ENCODE measurements at places on chromosomes 12 and 14.

DNA sequence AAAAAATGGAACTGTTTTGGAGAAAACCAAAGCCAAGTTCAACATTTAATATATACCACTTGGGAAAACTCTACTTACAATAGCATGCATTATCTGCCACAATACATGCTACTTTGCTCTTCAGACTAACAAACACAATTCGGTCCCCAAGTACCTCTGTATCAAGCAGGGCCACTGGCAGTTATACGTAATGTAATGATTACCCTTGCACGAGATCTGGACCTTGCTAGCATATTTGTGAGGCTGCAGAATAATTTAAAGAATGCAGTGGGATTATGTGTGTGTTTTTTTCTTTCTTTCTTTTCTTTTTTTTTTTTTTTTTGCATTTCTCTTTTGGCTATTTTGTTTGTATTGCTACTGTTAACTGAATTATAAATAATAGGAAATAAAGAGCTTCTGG is 22.8 kb upstream of the PYGL start:
- peak; percentile 44 for DNase-seq

DNA sequence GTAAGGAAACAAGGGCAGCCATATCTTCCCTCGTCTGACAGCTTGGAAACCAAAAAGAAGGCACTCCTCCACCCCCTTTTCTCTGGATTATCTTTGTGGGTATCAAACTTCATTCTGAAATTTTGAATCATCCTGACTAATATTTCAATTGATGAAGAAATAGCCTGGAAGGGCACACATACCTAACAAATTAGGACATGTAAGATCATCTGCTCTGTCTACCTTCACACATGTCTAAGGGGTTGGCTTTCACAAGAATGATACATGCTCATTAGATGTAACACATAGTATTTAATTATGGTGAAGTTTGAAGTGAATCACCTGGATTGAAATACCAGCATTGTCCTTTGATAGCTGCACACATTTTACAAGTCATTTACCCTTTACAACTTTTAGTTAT is 348.1 kb upstream of the RPL10L start:
- no peak for DNase-seq

DNA sequence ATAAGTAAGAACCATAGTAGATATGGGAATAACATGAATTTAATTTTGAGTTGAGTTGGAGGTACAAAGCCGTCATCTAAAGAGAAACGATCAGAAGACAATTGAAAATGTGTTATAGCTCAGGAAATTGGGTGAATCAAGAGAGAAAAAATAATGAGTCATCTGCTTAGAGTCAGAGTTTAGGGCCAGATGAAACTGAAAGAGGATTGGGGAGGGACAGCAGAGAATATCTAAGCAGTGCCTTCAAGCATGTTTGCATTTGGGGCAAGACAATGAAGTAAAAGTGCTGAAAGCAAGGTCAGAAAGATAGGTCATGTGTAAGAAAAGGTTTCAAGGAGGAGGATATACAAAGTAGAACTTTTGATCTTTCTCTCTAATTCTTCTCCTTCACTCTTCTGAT is 49.4 kb downstream of the SLC15A5 start:
- DNase-seq, result no peak

GRCh38 chr14:77157740-77158139 is 16.1 kb upstream of the ZDHHC22 start:
- no peak for DNase-seq

DNA sequence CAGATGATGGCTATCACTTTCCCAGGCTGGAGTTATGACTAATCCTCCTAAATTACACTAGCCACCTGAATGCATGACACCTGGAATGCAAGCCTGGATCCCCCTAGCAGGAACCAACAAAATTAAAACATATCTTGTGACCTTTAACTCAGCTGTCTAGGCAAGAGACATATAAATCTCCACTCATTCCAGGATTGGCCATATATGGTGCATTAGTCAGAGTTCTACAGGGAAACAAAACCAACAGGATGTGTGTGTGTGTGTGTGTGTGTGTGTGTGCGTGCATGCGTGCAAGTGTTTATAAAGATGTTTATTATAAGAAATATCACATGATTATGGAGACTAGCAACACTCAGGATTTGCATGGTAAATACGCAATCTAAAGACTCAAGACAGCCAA is 212.8 kb downstream of the KIF21A start:
- no peak for DNase-seq

DNA sequence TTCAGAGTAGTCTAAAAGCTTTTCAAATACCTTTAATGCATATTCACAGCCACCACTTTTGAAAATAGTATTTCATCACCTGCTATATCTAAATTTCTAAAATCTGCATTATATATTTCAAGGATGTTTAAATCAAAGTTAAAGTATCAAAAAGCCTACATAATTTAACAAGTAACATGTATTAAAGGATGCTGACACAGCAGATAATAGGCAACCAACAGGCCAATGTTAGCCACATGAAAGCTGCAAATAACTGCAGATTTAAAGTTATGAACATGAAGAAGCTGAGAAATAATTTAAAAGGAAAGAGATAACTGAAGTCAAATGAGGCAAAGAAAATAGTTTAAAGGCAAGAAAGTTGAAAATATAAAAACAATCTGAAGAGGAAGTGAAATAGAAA is 39.8 kb upstream of the NELL2 start:
- DNase-seq, result no peak

DNA sequence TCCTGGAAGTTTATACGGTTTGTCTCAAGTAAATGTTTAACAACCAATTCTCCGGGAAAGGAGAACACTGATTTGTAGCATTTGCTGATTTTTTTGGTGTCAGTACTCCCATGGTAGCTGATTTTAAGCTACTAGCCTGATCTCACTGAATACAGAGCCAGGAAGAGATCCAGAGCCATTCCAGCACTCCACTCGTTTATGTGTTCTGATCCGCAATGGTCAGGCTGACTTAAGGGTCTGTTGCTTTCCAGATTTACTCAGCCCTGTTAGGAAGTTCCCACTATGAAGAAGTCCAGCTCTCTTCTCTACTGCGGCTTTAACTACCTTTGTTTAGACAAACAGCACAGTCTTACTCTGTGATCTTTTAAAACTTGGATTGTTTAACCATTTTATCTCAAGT is 38.0 kb upstream of the NID2 start:
- no peak for DNase-seq

- no peak for DNase-seq
Observed at GRCh38 chr12:113647048-113647447, 175.4 kb upstream of the LHX5 start.

DNA sequence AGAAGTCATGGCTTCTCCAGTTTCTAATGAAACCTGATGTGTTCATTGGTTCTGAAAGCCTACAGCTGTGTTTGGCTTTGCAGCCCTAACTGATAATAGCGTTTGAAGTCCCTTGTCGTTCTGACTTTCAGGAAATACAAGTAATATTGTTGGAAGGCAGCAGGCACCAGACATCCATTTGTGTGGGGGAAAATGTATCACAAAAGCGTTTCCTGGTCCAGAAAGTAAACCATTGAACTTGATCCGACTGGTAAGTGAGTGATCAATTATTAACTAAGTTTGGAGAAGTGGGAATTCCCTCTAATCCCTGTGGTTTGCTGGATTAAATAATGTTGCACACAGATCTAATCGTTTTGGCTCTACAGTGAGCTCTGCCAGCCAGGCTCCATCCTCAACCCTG is 77.3 kb upstream of the LTA4H start:
- no peak for DNase-seq

- DNase-seq, result no peak
Observed at GRCh38 chr12:33476058-33476457, 36.4 kb upstream of the SYT10 start.

- DNase-seq, result no peak
Observed at GRCh38 chr12:70784042-70784668, 136.4 kb downstream of the PTPRR start.

DNA sequence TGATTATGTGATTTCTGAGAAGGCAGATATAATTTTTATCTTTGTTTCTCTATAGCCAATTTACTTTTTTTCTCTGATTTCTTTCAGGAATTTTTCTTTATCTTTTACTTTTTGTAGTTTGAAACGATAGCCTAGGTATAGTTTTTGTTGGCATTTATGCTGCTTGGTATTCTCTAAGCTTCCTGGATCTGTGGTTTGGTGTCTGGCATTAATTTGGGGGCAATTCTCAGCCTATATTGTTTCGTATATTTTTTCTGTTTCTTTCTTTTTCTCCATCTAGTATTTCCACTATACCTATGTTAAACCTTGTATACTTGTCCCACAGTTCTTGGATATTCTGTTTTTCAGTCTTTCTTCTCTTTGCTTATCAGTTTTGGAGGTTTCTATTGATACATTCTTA is 45.0 kb downstream of the CRADD start:
- DNase-seq, result no peak

- no peak for DNase-seq
Observed at GRCh38 chr12:101235686-101236085, 25.6 kb upstream of the SLC5A8 start.

- no peak for DNase-seq
Observed at GRCh38 chr12:26871985-26872384, 39.0 kb upstream of the ITPR2 start.

- DNase-seq, result no peak
Observed at GRCh38 chr14:53792909-53793308, 163.7 kb downstream of the BMP4 start.

DNA sequence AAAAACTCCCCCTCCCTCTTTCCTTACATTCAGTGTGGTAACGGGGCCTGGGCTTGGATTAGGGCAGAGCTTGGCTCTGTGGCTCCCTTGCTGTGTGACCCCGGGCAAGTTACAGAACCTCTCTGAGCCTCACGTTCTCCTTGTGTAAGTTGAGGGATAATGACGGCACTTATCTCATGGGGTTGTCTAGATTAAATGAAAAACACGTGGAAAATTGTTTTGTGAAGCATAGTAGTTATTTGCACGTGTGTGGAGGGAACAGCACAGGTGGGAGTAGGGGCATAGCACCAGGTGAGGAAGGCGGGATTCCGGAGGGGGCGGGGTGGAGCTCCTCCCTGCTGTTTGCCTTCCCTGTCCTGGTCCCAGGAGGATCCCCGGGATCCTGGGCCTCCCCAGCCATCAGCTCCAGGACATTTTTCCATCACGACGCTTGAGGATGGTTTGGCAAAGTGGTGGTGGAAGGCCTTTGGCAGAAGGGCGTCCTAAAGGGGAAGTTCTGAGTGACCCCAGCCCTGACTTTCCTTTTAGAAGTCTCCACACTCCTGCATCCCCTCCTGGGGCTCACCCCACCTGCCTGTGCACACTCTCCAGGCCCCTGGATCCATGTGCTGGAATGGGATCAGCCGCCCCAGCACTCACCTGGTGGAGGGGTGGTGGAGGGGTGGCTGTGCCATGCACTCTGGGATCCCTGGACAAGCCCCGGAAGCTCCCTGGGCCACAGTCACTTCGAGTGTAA is 22.7 kb downstream of the LRTM2 start:
- no peak for DNase-seq

DNA sequence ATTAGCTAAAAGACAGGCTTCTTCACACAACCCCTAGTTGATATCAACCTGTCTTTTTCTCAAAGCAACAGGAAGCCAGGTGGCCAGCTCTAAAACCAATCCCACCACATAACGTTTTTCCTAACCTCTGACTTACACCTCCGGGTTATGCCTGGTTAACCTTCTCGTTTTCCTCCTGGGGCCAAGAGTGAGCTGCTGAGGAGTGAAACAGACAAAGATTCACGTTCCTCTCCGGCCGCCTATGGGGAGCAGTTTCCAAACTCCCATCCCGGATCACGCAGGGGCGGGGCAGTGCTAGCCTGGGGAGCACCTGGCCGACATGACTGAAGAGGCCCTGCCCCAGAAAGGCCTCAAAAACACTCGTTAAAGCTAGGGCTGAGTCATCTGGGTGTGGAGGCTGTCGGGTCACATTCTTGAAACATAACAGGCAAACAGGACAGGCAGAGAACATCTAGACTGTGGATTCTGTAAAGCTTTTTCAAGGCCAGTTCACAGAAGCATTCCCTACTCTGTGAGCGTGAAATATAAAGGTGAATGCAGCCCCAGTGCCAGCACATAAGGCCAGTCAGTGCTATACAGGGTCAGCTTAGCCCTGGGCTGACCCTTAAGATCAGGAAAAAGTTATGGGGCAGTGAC is 25.9 kb upstream of the LGALS3 start:
- DNase-seq, result peak; percentile 97

GRCh38 chr12:84601483-84601882 is 311.1 kb downstream of the SLC6A15 start:
- DNase-seq, result no peak
